Fibroblast of the aortic adventitia (primary cell): ENCODE measurements at places on chromosomes 5 and 9. TPM values are rescaled to one million over a fixed set of nuclear protein-coding genes. Genes with fewer than 3 reads are reported as not detected.

MTX3 gene
- 10.7 and 23.4 TPM in 2 replicates for total RNA-seq

AK3 gene
- total RNA-seq: 47.4 and 74.1 TPM in 2 replicates

PDE8B gene
- not detected in 2 replicates for total RNA-seq

PDE6A gene
- not detected in 2 replicates for total RNA-seq
